NCI-H1048 (cell line): ENCODE measurements at places on chromosomes 2 and 18.

- DNase-seq = no peak
Observed at GRCh38 chr2:37707393-37707792, 36.0 kb upstream of the CDC42EP3 start.

- no peak for DNase-seq
Observed at GRCh38 chr2:111155610-111156009, 34.9 kb downstream of the BCL2L11 start.

DNA sequence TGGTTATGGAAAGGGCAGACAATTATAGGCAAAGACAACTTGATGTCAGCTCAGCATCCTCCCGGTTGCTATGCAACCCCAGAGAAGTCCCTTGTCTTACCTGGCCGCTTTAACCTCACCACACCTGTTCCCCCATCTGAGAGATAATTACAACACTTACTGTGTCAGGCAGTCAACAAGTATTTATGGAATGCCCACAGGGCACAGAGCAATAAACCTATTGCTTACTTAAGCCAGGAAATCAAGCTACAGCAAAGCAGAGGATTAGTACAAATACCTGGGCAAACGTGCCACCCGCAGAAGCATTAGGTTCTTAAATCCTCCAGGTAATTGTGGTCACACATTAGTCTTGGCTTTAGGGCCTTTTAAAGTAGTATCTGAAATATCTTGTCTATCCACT lies 320.4 kb upstream of the REV1 start:
- no peak for DNase-seq

- DNase-seq = no peak
Observed at GRCh38 chr18:12890964-12891363, 6.9 kb upstream of the PTPN2 start.

- DNase-seq = no peak
Observed at GRCh38 chr2:218781691-218782527, at the start of gene CYP27A1. Gene CYP27A1, plus strand, starts transcription at chr2:218782147. Its CDS starts 36 bp downstream, at chr2:218782183.
